ENCODE measurements at places on chromosomes 6 and 20.
A peak's percentile ranks its signal among the peaks of the same experiment; 100 is the strongest.

DNA sequence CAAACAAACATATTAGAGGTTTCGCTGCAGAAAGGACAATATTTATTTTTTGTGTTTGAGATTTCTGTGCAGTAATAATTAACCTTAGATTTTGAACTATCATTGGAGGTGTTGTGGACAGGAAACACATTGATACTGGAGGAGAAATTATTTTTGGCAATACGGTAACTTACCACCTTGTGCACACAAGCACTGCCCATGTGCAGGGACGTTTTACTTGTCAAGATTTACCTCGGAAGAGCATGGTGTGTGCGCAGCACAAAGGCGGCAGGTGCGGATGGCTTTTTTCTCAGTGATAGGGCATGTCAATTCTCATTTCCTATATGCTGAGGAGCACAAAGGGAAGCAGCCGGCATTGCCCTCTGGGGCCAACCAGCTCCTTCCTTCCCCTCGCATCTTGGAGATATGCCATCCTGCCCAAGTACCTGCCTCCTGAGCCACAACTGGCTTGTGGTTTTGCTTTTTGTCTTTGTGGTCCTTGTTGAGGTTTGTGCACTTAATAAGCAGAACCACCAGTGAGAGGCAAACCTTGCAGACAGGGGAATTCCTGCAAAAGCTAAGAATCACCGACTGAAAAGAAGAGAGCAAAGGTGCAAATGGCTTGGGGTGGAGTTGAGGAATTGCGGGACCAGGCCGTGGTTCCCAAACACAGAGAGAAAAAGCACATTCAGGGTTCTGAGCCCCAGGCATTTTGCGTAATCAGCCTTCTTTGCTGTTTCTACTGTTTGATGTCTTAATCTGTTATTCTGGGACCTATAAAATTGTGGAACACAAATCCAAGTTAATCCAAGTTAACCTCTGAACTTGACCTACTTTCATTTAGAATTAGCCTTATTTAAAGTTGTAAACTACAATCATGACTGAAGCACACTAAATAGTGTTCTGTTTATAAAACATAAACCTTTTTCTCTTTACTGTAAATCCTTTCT is 21.9 kb downstream of the SAMD5 start:
- DNase-seq = no peak

DNA sequence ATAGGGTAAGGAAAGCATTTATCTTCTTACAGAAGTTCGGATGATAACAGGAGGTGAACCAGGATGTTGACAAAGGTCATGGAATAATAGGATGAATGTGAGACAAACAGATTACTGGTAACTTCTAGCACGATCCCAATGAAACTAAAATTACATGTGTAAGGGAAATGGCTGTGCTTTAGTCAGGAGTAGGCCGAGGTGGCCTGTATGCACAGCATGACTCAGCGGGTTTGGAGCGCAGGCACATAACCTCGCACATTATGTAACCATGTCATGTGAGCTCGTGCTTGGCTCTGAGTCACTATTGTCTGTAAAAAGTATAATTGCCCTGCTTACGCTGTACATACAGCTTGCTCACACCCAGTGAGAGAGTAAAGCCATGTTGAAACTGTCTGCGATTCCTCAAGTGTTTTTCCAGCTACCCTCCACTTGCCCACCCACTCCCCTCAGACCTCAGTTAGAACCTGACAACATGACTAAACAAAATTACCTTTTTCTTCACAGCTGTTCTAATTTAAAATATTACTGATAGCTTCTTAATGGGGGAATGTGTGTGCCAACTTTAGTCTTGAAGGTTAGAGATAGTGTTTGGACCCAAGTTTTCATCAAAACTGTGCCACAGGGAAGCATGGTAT is 8.2 kb downstream of the CYB5R4 start:
- no peak for DNase-seq

DNA sequence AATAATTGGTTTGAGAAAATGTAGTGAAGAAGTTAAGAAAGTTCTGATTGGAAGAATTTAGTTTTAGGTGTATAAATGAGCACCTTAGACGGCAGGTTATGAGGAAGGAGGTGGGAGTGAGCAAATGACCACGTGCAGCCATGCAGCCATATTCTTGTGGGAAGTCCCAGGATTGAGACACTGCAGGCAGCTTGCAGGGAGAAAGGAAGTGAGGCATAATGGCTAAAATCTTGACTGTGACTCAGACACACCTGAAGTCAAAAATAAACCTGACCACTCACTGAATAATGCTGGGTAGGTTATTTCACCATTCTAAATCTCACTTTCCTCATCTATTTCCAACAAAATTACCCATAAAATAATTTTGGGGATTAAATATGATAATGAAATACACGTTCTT is 16.6 kb downstream of the DSE start:
- no peak for DNase-seq

- no peak for DNase-seq
These were observed 212.3 kb downstream of the LMBRD1 start for GRCh38 chr6:69584536-69584912.

DNA sequence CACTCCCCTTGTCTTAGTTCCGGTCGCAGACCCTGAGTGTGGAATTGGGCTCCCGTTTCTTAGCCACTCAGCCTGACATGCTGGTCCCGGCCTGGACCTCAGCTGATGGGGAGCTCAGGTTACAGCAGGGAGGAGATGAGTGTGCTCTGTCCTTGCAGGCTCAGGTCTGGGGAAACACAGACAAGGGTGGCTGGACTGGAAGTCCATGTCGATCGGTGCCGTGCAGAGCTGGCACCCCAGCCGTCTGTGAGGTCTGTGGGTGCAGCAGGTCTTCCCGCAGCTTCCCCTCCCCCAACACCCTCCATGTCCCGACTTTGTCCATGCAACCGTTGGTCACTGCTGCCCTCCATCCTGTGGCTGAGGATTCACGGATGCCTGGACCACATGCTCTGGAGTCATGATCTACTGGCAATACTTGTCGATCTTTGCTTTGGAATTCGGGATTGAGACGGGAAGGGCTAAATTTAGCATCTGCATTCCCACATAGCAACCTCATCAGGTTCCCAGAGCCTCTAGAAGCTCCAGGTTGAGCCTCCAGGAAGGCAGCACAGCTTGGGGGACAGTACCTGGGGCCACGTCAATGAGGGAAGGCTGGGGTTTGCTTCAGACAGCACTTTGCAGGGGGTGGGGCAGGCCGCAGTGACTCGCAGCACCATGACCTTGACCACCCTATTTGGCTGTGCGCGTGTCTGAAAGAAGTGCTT is 118.8 kb downstream of the PSMB1 start:
- no peak for DNase-seq

- no peak for DNase-seq
These were observed 8.1 kb downstream of the BEND6 start for GRCh38 chr6:56963043-56963442.

GRCh38 chr6:117711369-117711768 is 36.1 kb downstream of the NUS1 start:
- no peak for DNase-seq

- peak; percentile 46 for DNase-seq
These were observed 46.1 kb downstream of the LYRM4 start for GRCh38 chr6:5214570-5215052.

DNA sequence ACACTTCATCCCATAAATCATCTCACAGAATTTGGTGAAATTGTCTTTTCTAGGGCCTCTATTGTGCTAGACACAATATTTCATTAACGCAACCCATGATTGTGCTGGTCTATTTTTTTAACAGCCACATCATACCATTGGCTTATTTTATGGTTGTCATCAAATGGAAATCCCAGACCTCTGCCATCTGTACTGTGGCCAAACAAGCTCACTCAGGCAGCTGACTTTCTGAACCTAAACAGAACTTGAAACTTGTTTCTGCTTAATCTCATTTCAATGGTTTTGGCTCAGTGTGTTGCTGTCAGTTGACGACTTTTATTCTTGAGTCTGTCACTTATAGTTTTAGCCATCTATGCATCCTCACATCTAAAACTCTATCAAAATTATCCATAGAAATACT is 111.8 kb downstream of the HAO1 start:
- DNase-seq = no peak

DNA sequence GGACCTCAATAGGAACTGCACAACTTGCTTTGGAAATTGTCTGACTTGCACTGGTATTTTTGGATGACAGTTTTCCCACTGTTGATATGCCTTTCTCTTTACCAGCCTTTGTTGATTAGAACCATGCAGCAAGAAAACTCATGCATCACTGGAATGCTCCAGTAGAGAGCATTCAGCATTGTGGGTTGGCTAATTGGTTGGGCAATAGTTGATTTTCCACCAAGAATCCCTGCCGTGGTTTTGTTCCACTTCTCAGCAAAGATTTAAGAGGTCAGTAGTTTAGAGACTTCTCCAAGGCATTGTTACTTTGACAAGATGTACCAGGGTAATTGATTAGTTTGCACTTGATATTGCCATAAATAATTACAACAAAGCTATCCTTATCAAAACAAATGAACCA is 260.0 kb downstream of the DHX35 start:
- DNase-seq = no peak

DNA sequence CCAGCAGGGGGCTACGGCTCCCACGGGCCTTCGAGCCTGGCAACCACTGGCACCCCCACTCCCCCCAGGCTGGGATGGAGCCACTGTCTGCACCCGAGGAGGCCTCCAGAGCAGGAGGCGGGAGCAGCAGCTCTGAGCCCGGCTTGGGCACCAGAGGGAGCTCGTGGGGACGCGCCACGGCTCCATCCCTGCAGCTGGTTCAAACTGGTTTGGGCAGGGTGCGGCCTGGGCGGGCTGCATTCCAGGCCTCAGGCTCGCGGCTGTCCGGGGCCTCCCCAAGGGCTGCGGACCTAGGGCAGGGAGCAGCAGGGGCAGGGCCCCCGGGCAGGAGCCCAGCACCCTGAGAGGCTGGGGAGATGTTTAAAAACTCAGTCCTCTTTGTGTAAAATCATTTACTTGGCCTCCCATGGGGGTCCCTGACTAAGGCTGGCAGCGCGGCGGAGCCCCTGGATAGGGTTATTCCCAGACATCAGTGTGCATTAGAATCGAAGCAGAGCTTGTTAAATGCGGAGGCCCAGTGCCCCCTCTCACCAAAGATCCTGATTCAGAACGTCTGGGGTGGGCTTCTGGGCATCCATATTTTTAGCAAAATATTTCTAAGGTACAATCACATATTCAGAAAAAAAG is 4.1 kb upstream of the BCAS4 start:
- peak; percentile 90 for DNase-seq

GRCh38 chr6:147700436-147701209 is 192.1 kb downstream of the SAMD5 start:
- no peak for DNase-seq

DNA sequence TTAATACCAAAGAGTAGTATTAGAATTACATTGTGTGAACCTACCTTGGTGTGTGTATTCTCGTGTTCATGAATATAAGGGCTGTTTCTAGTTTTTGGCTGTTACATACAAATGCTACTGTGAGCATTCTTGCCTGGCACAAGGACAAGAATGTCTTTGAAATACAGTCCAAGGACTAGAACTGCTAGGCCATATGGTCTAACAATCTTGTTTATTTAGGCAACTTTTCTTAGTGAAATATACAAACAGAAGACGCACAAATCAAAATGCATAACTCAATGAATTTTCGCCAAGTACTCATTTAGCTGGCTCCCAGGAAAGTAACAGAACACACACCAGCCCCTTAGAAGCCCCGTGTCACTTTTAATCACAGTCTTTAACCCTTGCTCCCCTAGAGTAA is 28.5 kb downstream of the KDM1B start:
- DNase-seq = no peak

All from activated T-cell treated with anti-CD3 and anti-CD28 coated beads, Interleukin-2, amount 50 U/mL, for 24 hours (primary cell).